ENCODE measurements at places on chromosomes 2 and 18.

- H3K4me3 ChIP-seq, result no peak overlapping the region
- no peak overlapping the region for H3K27ac ChIP-seq
- H3K4me1 ChIP-seq, result peaks cover 54% of the 10 kb centered on the region
- DNase-seq, result peak; percentile 14
- H3K36me3 ChIP-seq, result peaks cover 42% of the 10 kb centered on the region
These were observed 6.5 kb downstream of the TANK start for GRCh38 chr2:161166538-161167409.

DNA sequence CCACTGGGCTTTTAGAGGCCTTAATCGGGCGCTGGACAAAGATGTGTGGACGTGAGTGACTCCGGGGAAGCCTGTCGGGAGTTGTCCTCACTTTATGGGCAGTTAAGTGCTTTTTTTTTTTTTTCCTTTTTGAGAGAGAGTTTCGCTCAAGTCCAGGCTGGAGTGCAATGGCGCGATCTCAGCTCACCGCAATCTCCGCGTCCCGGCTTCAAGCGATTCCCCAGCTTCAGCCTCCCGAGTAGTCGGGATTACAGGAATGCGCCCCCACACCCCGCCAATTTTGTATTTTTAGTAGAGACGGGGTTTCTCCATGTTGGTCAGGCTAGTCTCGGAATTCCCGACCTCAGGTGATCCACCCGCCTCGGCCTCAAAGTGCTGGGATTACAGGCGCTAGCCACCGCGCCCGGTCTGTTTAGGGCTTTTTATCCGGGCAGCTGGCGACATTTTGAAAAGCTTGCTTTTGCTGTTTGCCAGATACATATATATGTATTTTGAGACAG is 1.5 kb downstream of the MSH6 start:
- peaks cover 20% of the 10 kb centered on the region for H3K36me3 ChIP-seq
- H3K27ac ChIP-seq, result peak overlapping the region; percentile 75
- peak overlapping the region; percentile 92 for H3K4me3 ChIP-seq
- H3K27me3 ChIP-seq, result no peaks in the 10 kb centered on the region

DNA sequence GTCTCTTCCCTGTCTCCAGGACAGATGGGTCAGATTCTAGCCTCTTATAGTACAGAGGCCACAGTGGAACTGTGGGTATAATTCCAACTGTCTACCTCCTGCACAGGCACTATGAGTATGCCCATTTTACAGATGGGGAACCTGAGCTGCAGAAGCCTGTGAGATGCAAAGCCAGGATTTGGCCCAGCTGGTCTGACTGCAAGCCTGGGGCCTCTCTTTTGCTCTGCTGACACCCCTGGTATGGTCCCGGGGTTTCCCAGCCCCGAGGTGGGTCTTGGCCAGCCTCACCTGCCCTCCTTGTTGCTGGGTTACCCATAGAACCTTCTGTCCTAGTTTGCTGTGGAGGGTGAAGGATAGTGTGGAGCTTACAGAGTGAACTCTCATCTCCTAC is 9.8 kb downstream of the HS6ST1 start:
- no peaks in the 10 kb centered on the region for H3K36me3 ChIP-seq
- H3K4me1 ChIP-seq, result peaks cover 26% of the 10 kb centered on the region
- no peak overlapping the region for H3K27ac ChIP-seq
- no peaks in the 10 kb centered on the region for H3K27me3 ChIP-seq

DNA sequence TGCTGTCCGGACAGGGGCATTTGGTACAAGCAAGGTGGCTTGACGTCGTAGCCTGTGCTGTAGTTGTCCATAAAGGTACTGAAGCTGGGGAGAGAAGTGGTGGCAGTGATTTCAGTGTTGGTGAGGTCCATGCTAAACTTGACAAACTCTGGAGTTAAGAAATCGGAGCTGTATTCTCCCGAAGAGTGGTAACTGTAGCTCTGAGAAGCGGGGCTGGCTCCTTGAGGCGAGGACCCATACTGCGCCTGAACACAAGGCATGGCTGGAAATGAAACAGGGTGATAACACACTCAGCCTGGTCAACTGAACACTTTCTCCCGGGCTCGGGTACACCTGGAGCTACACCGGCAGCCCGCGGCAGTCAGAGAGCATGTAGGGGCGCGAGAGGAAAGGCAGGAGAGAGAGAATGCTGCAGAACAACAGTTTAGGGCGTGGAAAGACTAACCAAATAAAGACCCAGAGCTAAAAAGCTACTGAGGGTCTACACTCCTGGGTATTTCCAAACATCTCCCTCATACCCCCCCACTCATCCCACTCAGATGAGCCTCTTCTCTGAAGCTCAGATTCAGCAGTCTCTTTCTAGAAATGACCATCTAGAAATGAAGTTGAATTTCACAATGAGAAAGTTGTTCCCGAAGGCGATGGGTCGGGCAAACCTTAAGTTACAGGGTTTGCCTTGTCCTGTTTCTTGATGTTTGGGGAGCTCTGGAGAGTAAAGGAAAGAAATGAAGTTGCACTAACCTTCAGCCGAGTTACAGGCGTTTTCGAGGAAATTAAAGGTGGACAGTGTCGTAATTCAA is 2.4 kb downstream of the NR4A2 start:
- H3K36me3 ChIP-seq, result peaks cover 23% of the 10 kb centered on the region
- H3K4me1 ChIP-seq, result peaks cover 12% of the 10 kb centered on the region
- H3K27ac ChIP-seq, result no peak overlapping the region
- H3K27me3 ChIP-seq, result no peaks in the 10 kb centered on the region

- H3K4me1 ChIP-seq, result no peaks in the 10 kb centered on the region
- H3K27ac ChIP-seq, result no peak overlapping the region
These were observed 246.0 kb upstream of the LYPD1 start for GRCh38 chr2:132915812-132916549.

DNA sequence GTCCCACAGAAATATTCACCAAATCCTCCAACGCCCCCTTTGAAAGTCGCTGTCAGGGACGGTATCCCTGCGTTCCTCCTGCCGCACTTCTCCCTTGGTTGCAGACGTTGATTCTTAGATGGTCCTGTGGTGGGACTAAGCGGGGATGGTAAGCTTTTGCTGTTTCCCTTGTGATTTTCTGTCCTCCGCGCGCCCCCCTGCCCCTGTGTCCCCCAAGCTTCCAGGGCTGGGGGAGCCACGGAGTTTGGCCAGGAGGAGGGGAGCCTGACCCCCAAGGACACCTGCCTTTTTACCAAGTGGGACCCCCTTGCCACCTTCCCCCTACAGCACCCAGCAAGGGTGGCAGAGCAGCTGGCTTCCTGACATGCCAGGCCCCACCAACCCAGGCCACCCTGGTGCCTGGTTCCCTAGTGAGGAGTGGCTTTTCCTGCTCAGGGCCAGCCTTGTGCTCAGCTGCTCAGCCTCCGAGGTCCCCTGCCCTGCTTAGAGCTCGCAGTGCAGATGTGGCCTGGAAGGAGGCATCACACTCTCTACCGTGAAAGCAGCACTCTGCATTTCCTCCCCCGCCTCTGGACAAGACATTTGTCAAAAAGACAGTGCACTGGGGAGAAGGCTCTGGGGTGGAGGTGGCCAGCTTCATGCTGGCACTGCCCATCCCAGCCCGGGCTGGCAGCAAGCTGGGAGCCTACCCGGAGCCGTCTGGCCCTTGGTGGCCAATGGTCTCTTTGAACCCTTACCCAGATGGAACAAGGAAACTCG is 49.4 kb downstream of the TWIST2 start:
- DNase-seq, result no peak
- no peaks in the 10 kb centered on the region for H3K27me3 ChIP-seq
- peak overlapping the region; percentile 65 for H3K27ac ChIP-seq
- peaks cover 22% of the 10 kb centered on the region for H3K4me1 ChIP-seq
- no peak overlapping the region for H3K4me3 ChIP-seq

GRCh38 chr2:79670198-79670597 is 157.3 kb downstream of the CTNNA2 start:
- no peak for DNase-seq
- no peak overlapping the region for H3K4me3 ChIP-seq
- H3K27ac ChIP-seq, result no peak overlapping the region
- no peaks in the 10 kb centered on the region for H3K36me3 ChIP-seq

GRCh38 chr18:4677006-4677405 is 221.9 kb upstream of the DLGAP1 start:
- no peaks in the 10 kb centered on the region for H3K36me3 ChIP-seq
- H3K27ac ChIP-seq, result no peak overlapping the region
- H3K4me3 ChIP-seq, result no peak overlapping the region
- no peaks in the 10 kb centered on the region for H3K27me3 ChIP-seq
